ENCODE measurements at places on chromosomes 7 and 10.
A peak's percentile ranks its signal among the peaks of the same experiment; 100 is the strongest.

GRCh38 chr10:79159785-79160184 lies 91.0 kb downstream of the ZMIZ1 start:
- peak; percentile 88 for DNase-seq
- H3K36me3 ChIP-seq, result no peaks in the 10 kb centered on the region
- peak overlapping the region; percentile 97 for H3K27ac ChIP-seq
- peaks cover 53% of the 10 kb centered on the region for H3K4me1 ChIP-seq
- no peak overlapping the region for H3K4me3 ChIP-seq

DNA sequence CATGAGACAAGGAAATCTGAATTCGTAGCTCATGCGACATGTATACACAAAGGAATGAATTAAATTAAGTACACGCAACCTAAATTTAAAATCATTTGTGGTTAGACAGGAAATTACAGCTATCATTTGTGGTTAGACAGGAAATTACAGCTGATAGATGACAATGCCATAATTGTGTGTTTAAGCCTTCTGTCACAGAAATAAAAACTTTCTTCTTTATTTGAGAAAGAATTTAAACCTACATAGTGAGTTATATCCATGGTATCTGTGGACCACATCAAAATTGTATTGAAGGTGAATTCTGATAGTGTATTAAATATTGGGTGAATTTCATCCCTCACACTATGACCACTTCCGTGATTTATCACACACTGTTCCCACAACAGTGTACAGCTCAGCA lies 362.9 kb downstream of the MAGI2 start:
- no peaks in the 10 kb centered on the region for H3K36me3 ChIP-seq
- no peak overlapping the region for H3K4me3 ChIP-seq
- DNase-seq, result no peak
- H3K4me1 ChIP-seq, result no peaks in the 10 kb centered on the region

DNA sequence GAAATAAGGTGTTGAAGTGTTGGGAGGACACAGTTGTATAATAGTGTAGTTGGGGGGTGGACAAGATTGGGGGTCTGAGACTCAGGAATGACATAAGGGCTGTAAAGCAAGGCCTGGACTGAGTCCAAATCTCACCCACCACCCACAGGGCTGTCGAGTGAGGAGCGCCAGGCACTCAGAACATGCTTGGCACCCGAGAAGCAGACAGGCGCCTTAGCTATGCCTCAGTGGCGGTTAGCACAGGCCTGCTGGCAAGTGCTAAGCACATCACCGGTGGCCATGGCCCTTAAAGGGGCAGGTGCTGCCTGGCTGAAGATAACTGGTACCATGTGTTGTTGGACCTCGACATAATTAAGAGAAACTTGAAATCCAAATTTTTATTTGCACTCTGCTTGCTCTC lies 90.7 kb downstream of the COL13A1 start:
- no peak for DNase-seq
- H3K27ac ChIP-seq, result no peak overlapping the region
- no peaks in the 10 kb centered on the region for H3K36me3 ChIP-seq
- no peak overlapping the region for H3K4me3 ChIP-seq
- no peaks in the 10 kb centered on the region for H3K4me1 ChIP-seq

GRCh38 chr7:105776068-105776790 lies 100.2 kb downstream of the ATXN7L1 start:
- H3K4me1 ChIP-seq, result no peaks in the 10 kb centered on the region
- H3K4me3 ChIP-seq, result no peak overlapping the region
- no peaks in the 10 kb centered on the region for H3K36me3 ChIP-seq
- DNase-seq, result peak; percentile 98
- no peaks in the 10 kb centered on the region for H3K27me3 ChIP-seq

DNA sequence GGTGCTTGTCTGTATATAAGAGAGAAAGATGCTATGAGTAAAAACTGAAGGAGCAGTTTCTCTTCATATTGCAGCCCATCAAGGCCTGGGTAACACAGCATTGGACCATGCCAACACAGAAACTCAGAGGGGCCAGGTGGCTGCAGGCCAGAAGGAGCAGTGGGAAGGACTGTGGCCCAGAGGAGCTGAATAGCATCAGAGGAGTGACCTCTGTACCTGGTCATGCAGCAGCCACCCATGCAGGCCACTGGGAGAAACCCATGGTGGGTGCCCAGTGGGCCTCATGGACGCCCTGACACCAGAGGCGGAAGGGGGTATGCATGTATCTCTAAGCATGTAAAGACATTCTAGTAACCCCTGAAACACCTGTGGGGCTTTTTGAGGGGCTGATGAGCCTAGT lies 75.9 kb upstream of the YAE1 start:
- H3K4me3 ChIP-seq, result no peak overlapping the region
- no peak for DNase-seq
- no peaks in the 10 kb centered on the region for H3K27me3 ChIP-seq
- no peak overlapping the region for H3K27ac ChIP-seq
- H3K36me3 ChIP-seq, result no peaks in the 10 kb centered on the region

GRCh38 chr10:4581929-4582328 lies 244.1 kb upstream of the AKR1E2 start:
- H3K4me1 ChIP-seq, result no peaks in the 10 kb centered on the region
- no peaks in the 10 kb centered on the region for H3K27me3 ChIP-seq
- no peak overlapping the region for H3K4me3 ChIP-seq
- no peak overlapping the region for H3K27ac ChIP-seq

GRCh38 chr10:61633665-61634064 lies 29.1 kb upstream of the CABCOCO1 start:
- no peaks in the 10 kb centered on the region for H3K4me1 ChIP-seq
- no peak overlapping the region for H3K27ac ChIP-seq
- H3K4me3 ChIP-seq, result no peak overlapping the region
- no peaks in the 10 kb centered on the region for H3K27me3 ChIP-seq
- no peaks in the 10 kb centered on the region for H3K36me3 ChIP-seq

DNA sequence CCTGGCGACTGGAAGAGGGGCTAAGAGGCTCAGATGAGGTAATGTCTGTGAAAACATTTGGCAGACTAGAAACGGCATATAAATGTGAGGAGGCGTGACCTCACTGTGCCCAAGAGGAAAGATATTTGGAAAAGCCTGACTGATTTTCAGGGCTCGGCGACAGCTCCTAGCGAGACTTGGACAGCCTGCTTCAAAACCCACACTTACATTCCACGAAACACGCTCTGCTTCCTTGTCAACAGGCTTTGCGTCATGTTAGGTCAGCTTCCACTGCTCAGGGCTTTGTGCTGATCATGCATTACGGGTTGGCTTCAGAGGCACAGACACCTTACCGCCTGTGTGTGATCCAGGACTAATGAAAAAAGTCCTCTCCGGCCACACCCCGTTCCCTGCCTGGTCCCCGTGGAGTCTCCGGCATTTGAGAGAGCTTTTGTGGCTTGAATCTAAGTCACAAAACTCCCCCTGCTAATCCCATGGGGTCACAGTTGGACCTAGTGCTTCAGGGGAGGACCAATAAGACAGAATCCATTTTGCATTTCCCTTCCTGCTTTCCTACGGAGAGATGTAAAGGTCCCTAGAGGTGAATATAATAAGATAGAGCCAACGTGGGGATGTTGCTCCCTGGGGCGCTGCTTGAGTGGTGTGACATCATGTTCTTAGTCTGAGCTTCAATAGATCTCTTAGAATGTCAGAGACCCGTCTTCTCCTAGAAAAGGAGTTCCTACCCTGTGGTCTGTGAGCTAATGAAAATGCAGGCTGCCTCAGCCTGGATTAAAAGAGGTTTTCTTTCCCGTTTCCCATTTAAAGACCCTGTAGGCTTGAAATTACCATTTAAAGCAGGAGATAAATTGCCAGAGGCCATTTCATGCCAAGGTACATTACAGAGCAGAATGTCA lies 25.5 kb downstream of the FGFBP3 start:
- peaks cover 41% of the 10 kb centered on the region for H3K4me1 ChIP-seq
- DNase-seq, result peak; percentile 82
- H3K27me3 ChIP-seq, result no peaks in the 10 kb centered on the region
- no peak overlapping the region for H3K4me3 ChIP-seq
- H3K27ac ChIP-seq, result peak overlapping the region; percentile 70

GRCh38 chr10:61989995-61990760 lies 88.7 kb downstream of the ARID5B start:
- H3K4me3 ChIP-seq, result no peak overlapping the region
- H3K36me3 ChIP-seq, result no peaks in the 10 kb centered on the region
- no peaks in the 10 kb centered on the region for H3K4me1 ChIP-seq
- DNase-seq, result no peak

GRCh38 chr7:5278766-5279165 lies 4.0 kb upstream of the SLC29A4 start:
- no peaks in the 10 kb centered on the region for H3K36me3 ChIP-seq
- H3K27me3 ChIP-seq, result no peaks in the 10 kb centered on the region
- DNase-seq, result peak; percentile 51
- H3K27ac ChIP-seq, result no peak overlapping the region
- no peak overlapping the region for H3K4me3 ChIP-seq
- H3K4me1 ChIP-seq, result no peaks in the 10 kb centered on the region

Measured in cardiac muscle cell (in vitro differentiated cells and primary cell).